Stimulated activated CD8-positive, alpha-beta memory T cell treated with anti-CD3 and anti-CD28 coated beads, Interleukin-7, amount 100 ng/mL, for 1 hour (primary cell): ENCODE measurements at places on chromosomes 4 and X.

GRCh38 chr4:60463857-60464502 lies 736.1 kb upstream of the ADGRL3 start:
- no peak for DNase-seq

DNA sequence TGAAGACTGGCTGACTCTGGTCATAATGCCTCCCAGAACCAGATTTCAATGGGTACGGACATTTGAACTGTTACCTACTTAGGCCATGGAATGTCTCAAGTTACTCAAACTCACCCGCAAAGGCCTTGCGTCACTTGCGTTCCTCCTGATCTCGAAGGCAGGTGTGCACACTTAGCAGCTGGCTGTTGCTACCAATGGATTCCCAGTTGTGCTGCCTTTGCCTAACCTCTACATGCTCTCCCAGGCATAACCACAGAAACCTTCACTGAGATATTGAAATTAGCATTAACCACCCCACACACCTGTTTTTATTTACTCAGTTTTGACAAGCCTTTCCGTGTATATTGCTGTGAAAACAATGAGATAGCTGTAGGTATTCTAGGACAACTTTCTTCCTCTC lies 2.8 kb downstream of the ERVMER34-1 start:
- no peak for DNase-seq

- no peak for DNase-seq
Measured at GRCh38 chr4:73193659-73194058, 64.9 kb downstream of the ANKRD17 start.

DNA sequence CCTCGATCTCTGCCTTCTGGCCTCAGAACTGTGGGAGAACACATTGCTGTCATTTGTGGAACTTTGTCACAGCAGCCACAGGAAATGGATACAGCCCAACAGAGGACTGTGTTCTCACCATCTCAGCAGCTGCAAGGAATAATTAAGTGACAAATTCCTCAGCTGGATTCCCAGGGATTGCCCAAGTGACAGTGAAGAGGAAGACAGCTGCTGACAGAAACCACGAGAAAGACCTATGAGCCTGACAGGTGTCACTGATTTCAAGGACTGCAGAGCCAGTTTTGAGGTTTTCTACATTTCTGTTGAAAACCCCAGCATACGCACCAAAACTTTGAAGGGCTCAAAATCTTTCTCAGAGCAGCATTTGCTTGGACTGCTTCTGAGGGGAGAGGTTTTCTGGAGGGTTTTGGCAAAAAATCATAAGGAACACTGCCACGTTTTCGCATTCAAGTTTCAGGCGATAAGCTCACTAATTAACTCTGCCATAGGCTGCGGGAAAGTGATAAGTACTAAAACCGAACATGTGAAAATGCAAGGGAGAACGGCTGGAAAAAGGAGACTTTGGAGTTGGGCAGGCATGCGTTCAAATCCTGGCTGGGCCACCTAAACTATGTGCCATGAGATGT lies 88.8 kb downstream of the DRD5 start:
- no peak for DNase-seq

DNA sequence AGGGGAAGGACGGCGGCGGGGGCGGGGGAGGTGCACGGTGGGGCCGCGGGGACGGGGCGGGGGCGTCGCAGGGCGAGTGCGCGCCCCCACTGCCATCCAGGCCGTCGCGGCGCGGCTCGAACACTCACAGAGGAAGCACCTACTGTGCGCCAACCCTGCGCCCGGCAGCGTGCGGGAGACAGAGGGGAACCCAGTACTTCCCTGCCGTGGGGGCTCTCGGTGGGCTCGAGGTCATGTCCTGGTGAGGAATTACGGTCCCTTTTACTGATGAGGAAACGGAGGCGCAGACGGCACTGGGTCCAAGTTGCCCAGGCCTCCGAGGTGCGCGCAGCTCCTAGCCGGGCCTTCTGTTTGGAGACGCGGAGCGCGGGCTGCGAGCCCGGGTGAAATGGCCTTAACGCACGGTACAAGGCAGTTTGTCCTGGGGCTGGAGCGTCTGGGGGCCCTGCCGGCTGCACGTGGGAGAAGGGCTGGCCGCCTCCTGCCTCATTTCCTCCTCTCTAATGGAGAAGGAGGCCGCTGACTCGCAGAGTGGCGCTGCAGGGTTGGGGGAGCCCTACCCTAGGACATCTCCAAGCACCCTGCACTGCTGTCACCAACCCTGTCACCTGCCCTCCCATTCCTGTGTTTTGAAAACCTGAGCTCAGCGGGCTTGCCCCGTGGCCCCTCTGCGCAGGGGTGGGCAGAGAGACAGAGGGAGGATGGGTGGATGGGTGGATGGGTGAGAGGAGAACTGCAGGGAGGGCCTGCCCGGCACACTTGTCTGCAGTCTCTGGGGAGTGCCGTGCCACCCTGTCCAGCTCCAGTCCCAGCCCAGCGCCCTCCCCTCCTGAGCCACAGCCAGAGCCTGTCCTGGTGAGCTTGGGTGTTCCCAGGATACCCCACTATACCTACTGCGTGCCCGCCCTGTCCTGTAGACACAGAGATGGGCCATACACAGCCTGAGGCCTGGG lies 106.0 kb downstream of the ADRA2C start:
- DNase-seq, result no peak

GRCh38 chr4:151015459-151016347 lies 619 bp upstream of the LRBA start:
- DNase-seq, result peak; percentile 54

DNA sequence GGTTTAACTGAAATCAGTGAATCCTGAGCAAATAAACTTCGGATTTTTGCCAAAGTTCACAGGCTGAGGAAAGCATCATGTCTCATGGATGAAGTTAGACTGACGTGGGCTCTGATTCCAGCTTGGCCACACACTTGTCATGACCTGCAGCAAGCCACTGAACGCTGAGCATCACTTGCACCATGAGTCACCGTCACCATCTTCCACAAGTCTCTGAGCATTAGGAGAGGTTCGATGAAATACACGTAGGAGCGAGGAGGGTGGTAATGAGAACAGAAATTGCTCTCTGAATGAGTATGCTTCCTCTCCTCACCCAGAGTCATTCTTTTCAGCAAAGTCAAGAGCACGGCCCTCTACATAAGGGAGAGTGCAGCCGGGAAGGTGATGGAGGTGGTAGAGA lies 3.8 kb upstream of the TRIML2 start:
- no peak for DNase-seq

GRCh38 chr4:3668825-3669552 lies 97.2 kb upstream of the ADRA2C start:
- DNase-seq, result no peak

GRCh38 chrX:63270873-63271272 lies 80.3 kb downstream of the SPIN4 start:
- no peak for DNase-seq

DNA sequence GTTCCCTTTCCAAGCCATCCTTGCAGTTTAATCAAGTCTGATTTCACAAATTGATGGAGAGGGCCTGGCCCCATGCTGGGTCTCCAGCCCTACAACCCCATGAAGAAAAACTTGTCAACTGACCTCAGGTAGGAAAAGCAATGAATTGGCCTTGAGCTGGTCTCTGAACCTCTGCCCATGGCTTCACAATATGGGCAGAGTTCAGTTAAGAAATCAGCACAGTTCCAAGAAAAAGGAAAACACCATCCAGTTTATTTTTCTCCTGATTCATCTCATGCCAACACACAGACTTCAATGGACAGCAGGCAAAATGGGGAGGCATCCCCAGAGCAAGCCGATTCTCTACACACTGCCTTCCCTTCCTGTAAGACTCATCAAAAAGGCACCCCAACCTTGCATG lies 3.3 kb downstream of the RIPPLY1 start:
- no peak for DNase-seq

DNA sequence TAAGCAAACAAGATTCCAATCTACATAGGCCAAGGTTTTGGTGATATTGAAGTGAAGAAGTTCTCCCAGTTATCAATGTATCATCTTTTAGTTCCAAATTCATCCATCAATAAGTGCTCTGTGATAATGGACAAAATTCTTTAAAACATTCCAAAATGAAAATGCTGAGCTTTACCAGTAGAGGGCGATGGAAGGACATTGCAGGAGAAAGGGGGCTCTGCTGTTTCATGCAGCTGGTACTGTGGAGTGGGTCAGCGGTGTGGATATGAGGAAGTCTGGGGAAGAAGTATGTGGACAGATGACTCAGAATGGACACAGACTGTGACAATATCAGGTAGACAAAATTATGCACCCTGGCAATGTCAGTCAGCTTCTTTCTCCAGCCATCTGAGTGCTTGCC lies 46.6 kb upstream of the HS6ST2 start:
- DNase-seq, result no peak
